GM23338 (cell line): ENCODE measurements at places on chromosomes 4 and X. TPM values are rescaled to one million over a fixed set of nuclear protein-coding genes. Genes with fewer than 3 reads are reported as not detected.

Gene MAGEA2
- 0.83 and 1.5 TPM in 2 replicates for polyA plus RNA-seq

Gene ERCC6L
- 8.3 and 11.3 TPM in 2 replicates for polyA plus RNA-seq

Gene ATP1B4
- not detected in 2 replicates for polyA plus RNA-seq

Gene CT45A3
- not detected in 2 replicates for polyA plus RNA-seq

Gene CYTL1
- polyA plus RNA-seq = 17.6 TPM in 2 replicates

Gene FAM53A
- polyA plus RNA-seq = 1.1 and 1.4 TPM in 2 replicates

Gene CXCL6
- polyA plus RNA-seq = 11.8 and 14.7 TPM in 2 replicates

Gene NIPAL1
- 4.5 and 5.3 TPM in 2 replicates for polyA plus RNA-seq

DNA sequence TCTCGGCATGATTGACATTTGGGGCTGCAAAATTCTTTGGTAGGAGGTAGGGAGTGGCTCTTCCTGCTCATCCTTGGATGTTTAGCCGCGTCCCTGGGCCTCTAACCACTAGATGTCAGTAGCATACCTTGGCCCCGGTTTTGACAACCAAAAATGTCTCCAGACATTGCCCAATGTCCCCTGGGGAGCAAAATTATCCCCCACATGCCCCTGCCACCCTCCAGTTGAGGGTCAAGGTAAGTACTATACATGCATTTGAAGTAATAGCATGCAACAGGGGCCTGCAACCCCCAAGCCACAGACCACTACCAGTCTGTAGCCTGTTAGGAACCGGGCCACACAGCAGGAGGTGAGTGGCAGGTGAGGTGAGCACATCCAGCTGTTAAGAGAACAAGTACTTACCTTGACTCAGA is 17.6 kb upstream of the KIAA1210 start:
- H3K36me3 ChIP-seq = no peaks in the 10 kb centered on the region
- peak; percentile 48 for DNase-seq
- no peaks in the 10 kb centered on the region for H3K27me3 ChIP-seq
- H3K4me1 ChIP-seq = no peaks in the 10 kb centered on the region
- H3K4me3 ChIP-seq = no peak overlapping the region

DNA sequence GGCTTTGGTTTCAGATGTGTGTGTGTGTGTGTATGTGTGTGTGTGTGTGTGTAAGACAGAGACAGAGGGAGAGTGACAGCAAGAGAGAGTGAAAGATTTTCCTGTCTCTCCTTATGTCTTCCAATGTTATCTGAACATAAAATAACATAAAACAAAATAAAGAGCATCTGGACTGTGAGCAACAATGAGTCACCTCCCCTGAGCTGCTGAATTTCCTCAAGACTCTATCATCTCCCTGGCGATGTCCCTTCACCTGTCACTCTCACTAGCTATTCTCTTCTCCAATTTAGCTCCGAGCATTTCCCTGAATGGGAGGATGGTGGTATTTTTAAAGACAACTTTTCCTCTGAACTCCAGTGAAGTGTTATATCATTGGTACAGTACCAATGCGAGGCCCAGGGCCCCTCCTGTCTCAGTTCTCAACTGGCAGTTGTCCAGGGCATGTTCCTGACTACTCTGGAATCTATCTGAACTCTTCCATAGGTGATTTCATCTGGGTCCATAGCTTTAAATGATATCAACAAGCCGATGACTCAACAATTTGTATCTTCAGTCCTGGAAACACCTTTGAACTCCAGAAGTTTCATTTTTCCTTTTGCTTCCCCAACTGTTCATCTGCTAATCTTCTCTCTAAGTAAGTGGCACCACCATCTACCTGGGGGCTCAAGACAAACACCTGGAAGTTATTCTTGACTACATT is 195.0 kb upstream of the CLNK start:
- no peak overlapping the region for H3K27ac ChIP-seq

DNA sequence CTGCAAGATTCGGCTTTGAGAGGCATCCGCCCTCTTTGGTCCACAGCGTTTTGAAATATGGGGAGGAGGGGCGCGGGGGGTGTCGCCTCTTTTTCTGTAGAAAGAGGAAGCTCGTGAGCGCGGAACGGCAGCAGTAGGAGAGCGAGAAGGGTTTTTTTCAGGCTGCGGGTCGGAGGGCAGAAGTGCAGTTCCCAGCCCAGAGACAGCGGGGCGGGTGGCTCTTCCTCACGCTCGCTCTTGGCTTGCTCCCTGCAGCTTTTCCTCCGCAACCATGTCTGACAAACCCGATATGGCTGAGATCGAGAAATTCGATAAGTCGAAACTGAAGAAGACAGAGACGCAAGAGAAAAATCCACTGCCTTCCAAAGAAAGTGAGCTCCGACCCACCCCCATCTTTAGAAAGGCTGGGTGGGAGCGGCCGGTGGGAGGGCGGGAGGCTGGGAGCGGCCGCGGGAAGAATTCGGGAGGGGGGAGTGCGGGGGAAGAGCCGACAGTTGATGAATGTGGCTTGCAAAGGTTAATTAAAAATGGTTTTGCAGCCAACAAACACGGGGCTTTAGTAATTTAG is 1.2 kb downstream of the TMSB4X start:
- peak; percentile 44 for DNase-seq
- H3K4me3 ChIP-seq = peak overlapping the region; percentile 94
- H3K27ac ChIP-seq = peak overlapping the region; percentile 98
- peaks cover 4% of the 10 kb centered on the region; the same call in 1 of the 2 replicates for H3K4me1 ChIP-seq
- no peaks in the 10 kb centered on the region for H3K36me3 ChIP-seq

DNA sequence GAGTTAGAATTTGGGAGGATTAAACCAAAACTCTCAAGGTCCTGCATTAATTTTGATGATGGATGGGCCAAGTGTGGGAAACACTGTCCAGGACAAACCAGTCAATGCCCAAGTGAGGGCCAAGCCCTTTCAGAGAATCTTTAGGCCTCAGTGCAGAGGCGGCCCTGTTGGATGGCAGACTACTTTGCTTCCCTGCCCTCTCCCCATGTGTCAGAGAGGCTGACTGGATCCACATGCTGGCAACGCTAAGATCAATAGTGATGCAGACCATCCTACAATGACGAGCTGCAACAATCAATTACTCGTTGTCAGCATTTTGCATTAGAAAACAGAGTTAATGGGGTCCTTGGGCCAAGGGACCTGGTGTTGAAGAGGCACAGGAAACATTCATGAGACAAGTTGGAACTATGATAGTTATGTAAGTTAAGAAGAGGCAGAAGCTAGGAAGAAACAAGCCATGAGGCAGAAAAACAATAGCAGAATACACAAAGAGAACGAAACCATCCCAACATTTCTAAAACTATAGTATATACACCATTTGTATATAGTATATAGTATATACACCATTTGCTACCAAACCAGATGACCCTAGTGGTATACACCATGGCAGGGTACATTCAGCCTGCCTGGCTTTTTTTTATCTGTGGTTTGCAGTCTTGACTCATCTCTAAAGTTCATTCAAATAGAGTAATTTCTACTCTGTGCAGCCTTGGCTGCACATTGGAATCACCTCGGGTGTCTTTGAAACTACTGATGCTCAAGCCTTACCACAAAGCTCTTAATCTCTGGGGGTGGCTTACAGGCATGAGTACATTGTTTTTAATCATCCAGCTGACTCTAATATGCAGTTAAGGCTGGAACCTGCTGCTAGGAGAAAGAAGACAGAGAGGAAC is 147.7 kb upstream of the GYPA start:
- DNase-seq = peak; percentile 3
- H3K4me3 ChIP-seq = no peak overlapping the region
- no peaks in the 10 kb centered on the region for H3K27me3 ChIP-seq
- no peaks in the 10 kb centered on the region for H3K4me1 ChIP-seq
- H3K36me3 ChIP-seq = no peaks in the 10 kb centered on the region

DNA sequence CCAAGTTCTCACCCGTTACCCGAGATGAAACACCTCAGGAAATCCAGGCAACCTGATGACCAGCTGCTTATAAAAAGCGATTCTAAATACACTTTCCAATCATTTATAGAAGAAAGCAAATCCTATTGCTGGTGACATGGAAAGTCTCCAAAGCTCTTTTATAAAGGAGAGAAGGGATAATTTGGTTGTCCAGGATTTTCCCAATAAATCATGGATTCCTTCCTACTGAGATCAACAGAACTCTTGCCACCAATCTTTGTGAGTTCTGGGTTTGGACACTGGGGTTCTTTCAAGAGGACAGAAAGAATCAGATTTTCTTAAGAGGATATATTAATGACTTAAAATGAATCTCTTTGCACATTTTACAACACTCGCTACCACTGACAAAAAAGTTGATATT is 24.7 kb upstream of the SOD3 start:
- no peak overlapping the region for H3K4me3 ChIP-seq
- no peaks in the 10 kb centered on the region for H3K36me3 ChIP-seq
- no peak overlapping the region for H3K27ac ChIP-seq
- H3K4me1 ChIP-seq = no peaks in the 10 kb centered on the region
- no peak for DNase-seq
- no peaks in the 10 kb centered on the region for H3K27me3 ChIP-seq

- no peak for DNase-seq
- H3K4me1 ChIP-seq = no peaks in the 10 kb centered on the region
- H3K36me3 ChIP-seq = no peaks in the 10 kb centered on the region
- H3K27me3 ChIP-seq = no peaks in the 10 kb centered on the region
Observed at GRCh38 chr4:17272154-17272553, 239.7 kb downstream of the QDPR start.

DNA sequence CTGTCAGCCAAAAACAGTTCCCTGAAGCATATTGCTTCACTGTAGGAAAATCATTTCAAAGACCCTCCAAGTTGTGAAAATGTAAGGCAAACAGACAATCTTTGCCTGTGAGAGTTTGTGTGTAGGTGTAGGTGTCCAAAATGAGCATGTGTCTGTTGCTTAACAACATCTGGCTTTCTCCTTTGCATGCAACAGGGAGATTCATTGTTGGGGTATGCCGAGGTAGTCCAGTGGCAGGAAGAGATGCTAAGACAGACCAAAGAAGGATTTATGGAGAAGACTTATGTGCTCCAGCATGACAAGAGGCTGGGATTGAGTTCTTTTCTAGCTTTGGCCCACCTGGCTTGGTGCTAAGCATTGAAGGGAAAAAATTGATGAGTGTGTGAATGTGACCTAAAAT is 29.8 kb upstream of the SMAD1 start:
- H3K27ac ChIP-seq = no peak overlapping the region
- no peak overlapping the region for H3K4me3 ChIP-seq
- no peaks in the 10 kb centered on the region for H3K36me3 ChIP-seq
- no peak for DNase-seq
- no peaks in the 10 kb centered on the region for H3K27me3 ChIP-seq

DNA sequence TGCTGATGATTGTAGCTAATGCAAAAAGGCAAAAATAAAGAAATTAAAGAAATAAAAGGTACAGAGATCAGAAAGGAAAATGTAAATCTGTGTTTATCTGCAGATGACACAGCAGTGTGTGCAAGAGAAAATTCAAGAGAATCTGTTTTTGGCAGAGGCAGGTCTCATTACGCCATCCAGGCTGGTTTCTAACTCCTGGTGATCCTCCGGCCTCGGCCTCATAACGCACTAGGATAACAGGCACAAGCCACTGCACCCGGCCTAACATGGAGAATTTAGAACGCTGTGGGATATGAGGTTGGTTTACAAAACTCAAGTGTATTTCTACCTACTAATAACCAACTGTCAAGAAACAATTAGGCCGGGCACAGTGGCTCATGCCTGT is 29.4 kb downstream of the CTBP1 start:
- H3K27me3 ChIP-seq = no peaks in the 10 kb centered on the region
- no peak overlapping the region for H3K4me3 ChIP-seq
- H3K36me3 ChIP-seq = peaks cover 6% of the 10 kb centered on the region
- H3K27ac ChIP-seq = no peak overlapping the region
- no peaks in the 10 kb centered on the region for H3K4me1 ChIP-seq

DNA sequence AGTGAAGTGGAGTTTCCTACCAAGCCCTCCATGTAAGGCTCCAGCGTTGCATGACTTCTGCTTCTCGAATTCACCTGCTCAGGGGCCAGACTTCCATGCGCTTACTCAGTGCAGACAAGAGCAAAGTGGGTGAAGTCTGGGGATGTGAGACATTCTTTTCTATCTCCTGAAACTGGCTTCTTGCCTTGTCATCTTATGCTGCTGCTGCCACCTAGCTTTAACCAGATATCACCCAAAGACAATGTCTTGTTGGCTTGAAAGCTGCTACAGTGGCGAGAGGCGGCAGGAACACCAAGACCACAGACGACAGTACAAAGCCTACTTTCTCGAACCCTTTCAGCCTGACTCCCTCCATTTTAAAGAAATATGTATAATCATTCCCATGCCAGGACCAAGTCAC is 103.6 kb upstream of the ADGRG2 start:
- DNase-seq = peak; percentile 43
- H3K4me1 ChIP-seq = no peaks in the 10 kb centered on the region
- H3K4me3 ChIP-seq = no peak overlapping the region
- no peak overlapping the region for H3K27ac ChIP-seq

DNA sequence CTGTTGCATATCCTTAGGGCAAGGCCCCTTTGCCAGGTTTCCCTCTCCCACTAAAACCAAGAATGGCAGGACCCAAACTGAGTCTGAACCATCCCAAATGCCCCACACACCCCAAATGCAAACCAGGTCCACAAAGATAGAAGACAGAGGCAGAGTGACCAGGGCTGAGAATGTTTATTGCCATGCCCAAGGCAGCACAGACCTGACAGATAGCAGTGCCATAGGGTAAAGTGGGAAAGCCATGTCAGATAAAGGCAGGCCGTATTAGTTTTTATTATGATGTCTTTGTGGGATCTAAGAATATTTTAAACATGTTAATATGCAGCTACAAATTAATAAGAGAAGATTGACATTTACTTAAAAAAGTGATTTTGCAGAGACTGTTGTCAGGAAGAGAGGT is 29.6 kb upstream of the MND1 start:
- peak overlapping the region; percentile 29; the same call in 1 of the 2 replicates for H3K27ac ChIP-seq
- H3K36me3 ChIP-seq = no peaks in the 10 kb centered on the region
- H3K4me1 ChIP-seq = no peaks in the 10 kb centered on the region
- no peak overlapping the region for H3K4me3 ChIP-seq
- no peak for DNase-seq

DNA sequence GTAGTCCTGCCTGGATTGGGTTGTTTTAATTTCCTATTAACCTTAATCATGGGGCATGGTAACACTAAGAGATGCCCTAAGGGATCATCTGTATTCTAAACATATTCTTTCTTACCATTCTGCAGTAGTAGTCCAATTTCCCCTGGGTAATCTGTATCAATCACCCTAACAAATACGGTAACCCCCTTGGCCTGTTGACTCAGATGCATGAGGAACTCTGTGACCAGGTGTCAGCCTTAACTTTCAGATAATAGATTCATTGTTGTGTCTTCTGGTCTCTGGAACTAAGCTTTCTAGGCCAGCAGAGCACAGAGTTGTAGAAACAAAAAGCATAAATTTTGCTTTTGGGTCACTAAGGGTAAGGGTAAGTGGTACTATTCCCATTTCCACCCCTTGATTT is 13.1 kb upstream of the BANK1 start:
- no peak for DNase-seq
- no peaks in the 10 kb centered on the region for H3K36me3 ChIP-seq
- no peaks in the 10 kb centered on the region for H3K27me3 ChIP-seq
- H3K27ac ChIP-seq = no peak overlapping the region
- no peaks in the 10 kb centered on the region for H3K4me1 ChIP-seq

GRCh38 chr4:3047464-3048286 is 26.7 kb downstream of the HTT-AS start:
- no peak overlapping the region for H3K27ac ChIP-seq
- no peaks in the 10 kb centered on the region for H3K36me3 ChIP-seq
- peak; percentile 90 for DNase-seq
- H3K4me1 ChIP-seq = 0 out of 2 replicates have a peak, but pooled peaks cover 4% of the 10 kb centered on the region
- H3K4me3 ChIP-seq = no peak overlapping the region

GRCh38 chrX:71111921-71112431 is 599 bp upstream of the IL2RG start:
- H3K4me3 ChIP-seq = no peak overlapping the region
- DNase-seq = no peak
- H3K4me1 ChIP-seq = 0 out of 2 replicates have a peak, but pooled peaks cover 4% of the 10 kb centered on the region
